ENCODE measurements at places on chromosomes 7 and 10.

- no peak for DNase-seq
These were observed 7.6 kb downstream of the SRRM3 start for GRCh38 chr7:76209310-76209709.

- no peak for DNase-seq
These were observed 157.2 kb upstream of the TNRC18 start for GRCh38 chr7:5580714-5581395.

DNA sequence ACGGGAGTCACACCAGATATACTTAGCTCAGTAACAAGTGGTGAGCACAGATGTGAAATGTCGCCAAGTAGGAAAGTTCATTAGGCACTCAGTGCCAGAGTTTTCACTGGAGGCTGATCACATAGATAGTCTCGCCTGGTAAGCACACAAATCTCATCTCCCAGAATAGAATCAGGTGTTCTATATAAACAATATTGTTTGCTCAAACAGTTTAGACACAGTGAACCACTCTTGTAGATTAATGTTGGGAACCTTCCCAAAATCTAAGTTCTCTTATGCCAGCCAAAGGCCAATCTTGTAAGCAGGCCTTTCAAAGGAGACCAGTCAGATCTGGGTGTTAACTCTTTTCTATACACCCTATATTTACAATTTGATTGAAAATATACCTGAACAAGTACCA is 716.5 kb upstream of the GRM3 start:
- DNase-seq, result no peak

DNA sequence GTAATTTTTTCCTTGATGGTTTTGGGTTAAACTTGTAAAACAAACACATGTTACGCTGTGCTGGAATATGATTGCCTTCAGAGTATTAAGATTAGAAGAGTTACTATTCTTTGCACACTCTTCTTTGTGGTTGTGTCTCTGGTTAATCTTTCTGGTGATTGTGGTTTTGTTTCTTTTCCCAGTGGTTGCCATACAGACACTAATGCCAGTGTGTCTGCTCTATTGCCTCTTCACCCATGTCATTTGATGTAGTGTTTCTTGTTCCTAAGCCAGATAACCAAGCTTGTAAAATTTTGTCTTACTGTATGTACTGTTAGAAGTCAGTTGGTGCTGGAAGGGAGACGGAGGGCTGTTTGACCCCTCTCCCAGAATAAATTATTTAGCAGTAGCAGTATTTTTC is 124.8 kb downstream of the PHTF2 start:
- DNase-seq, result no peak

GRCh38 chr7:82566752-82567151 is 123.2 kb upstream of the CACNA2D1 start:
- no peak for DNase-seq

- DNase-seq, result no peak
These were observed 998.7 kb downstream of the LRMDA start for GRCh38 chr10:76430061-76430645.

DNA sequence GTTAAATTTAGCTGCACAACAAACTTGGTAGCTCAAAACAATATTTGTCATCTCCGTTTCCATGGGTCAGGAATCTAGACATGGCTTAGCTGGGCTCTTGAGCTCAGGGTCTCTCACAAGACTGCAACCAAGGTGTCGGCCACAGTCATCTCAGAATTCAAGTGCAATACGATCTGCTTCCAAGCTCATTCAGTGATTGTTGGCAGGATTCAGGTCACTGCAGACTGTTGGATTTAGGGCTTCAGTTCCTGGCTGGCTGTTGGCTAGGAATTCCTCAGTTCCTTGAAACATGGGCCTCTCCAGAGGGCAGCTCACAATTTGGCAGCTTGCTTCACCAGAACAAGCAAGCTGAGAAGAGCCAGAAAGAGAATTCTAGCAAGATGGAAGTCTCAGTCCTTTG is 17.5 kb upstream of the CHST3 start:
- no peak for DNase-seq

GRCh38 chr10:70197235-70197945 is 27.1 kb upstream of the SAR1A start:
- DNase-seq, result no peak

DNA sequence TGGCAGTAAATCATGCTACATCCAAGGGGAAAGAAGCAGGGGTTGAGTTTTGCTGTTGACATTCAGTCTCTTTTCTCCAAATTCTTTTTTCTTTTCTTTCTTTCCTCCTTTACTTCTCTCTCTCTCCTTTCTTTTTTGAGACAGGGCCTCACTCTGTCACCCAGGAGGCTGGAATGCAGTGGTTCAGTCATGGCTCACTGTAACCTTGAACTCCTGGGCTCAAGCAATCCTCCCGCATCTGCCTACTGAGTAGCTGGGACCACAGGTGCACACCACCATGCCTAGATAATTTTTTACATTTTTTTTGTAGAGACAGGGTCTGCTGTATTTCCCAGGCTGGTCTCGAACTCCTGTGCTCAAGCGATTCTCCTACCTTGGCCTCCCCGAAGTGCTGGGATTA is 35.2 kb downstream of the SBDS start:
- no peak for DNase-seq

DNA sequence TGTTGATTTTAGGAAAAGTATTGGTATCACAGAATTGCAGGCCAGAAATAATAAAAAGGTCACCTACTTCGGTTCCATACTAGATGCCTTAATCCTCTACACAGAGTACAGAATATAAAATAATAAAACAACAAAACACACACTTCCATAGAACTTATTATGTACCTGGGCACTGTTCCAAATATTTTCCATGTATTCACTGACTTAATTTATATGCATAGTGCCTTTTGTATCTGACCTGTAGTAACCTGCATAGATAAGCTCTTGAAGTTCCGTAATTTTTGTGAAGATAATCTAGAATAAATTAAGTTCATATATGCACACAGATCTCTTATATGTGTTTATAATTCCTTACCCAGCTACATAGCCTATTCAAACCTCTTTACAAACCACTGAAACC is 78.3 kb downstream of the RAPGEF5 start:
- no peak for DNase-seq

- DNase-seq, result peak; percentile 1
These were observed 17.3 kb downstream of the TPK1 start for GRCh38 chr7:144818511-144818910.

DNA sequence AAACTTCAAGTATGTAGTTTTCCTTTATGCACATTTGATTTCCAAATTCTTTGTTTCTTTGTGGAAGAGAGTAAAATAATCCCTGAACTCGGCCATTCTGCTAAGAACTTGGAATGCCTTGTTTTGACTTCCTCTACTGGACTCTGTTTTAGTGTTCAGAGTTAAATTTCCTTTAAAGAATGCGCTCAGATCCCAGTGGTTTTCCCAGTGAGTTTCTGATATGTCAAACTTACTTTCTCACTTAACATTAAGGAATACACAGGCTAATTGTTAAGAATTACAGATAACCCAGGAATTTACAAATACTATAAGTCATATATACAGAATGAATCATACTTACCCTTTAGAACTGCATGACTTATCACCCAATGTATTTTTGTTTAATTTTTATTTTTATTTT is 1067.6 kb upstream of the CELF2 start:
- no peak for DNase-seq

GRCh38 chr10:122327237-122328206 is 47.0 kb upstream of the PLEKHA1 start:
- DNase-seq, result no peak

DNA sequence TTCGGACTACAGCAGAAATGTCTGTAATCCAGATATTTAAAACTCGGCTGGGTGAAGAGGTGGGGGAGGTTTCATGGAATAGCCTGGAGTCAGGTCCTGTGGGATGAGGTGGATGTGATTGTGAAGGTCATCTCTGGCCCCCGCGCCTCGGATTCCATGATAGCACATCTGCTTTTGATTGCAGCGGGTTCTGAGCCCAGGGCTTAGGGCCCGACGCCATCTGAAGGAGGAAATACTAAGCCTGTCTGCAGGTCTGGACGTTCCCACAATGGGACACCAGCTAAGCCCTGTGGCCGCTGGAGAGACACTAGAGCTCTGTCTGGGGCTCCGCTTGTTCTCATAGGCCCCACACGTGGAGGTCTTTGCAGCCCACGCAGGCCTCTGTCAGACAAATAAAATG is 328.7 kb downstream of the CXCL12 start:
- no peak for DNase-seq

GRCh38 chr7:102913826-102914225 is 1.0 kb downstream of the LRRC17 start:
- DNase-seq, result no peak

DNA sequence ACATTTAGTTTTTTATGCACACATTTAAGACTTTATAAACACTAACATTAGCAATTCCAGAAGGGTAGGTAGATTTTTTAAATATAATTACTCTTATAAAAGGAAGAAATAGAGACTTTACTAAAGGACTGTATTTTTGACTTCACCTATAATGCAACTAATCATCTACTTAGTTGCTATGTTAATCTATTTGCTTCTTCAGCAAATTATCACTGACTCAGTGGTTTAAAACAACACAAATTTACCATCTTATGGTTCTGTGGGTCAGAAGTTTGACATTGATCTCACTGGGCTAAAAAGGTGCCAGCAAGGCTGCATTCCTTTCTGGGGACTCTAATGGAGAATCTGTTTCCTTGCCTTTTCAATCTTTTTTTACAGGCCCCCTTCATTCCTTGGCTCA is 7.6 kb downstream of the MTERF1 start:
- no peak for DNase-seq

DNA sequence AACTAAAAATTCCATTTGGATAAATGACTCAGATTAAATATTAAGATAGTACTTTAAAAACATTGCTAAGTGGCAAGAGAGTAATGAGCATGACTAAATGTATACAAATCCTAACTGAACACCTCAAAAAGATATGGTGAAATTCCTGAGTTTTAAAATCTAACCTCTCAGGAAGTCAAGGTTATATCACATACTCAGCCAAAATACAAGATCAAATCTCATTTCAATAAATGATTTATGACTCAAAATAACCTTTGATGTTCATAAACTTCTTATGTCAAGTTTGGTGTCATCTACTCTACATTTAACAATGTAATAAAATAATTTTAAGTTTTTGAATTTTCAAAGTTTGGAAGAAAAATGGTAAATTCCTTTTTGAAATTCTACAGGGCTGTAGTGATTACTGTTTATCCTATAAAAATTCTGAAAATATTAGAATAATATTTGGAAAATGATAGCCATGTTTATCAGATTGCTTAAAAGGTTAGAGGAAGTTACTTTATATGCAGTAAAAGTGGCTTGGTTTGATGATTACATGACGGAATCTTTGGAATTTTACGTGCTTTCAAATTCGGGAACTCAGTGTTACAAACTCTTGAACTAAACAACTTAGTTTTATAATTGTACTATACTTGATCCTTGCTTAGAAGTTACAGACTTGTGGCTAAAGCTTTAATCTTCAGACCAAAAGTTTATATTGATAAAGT is 43.7 kb downstream of the ASZ1 start:
- no peak for DNase-seq

GRCh38 chr10:7750222-7750621 is 37.6 kb downstream of the KIN start:
- DNase-seq, result no peak

DNA sequence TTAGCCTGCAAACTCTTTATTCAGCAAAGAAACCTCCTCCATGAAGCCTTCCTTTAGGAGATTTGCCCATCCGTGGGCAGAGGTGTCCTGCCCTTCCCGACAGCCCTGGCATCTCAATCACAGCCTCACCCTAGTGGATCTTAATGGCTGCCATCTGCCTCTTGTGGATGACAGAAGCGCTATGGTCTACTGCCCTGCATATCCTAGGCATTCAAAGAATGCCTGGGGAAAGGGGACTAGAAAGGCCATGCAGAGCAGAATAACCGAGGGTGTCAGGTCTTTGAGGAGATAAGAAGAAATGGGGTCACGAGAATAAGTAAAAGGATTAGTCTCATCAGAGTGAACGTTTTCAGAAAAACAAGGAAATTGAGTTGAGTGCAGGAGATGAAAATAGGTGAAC is 57.7 kb upstream of the SPOCK2 start:
- DNase-seq, result no peak

- no peak for DNase-seq
These were observed 31.8 kb downstream of the GPRIN2 start for GRCh38 chr10:46524472-46525176.

- DNase-seq, result no peak
These were observed 60.4 kb downstream of the VIPR2 start for GRCh38 chr7:159084069-159084801.

DNA sequence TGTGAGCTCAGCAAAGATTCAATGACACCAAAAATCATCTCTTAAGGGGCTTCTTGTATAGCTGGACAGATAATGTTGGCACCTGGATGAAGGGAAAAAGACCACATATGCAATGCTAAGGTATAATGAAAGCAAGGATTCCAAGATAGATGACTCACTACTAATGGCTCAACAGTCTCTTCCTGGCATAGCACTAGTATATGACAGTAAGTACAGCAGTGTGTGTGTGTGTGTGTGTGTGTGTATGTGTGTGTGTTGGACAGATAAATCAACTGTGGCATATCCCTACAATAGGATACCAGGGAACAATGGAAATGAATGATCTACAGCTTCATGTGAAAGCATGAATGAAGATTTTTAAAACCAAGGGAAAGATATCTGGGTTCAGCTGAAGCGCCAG is 257.1 kb downstream of the SFMBT2 start:
- no peak for DNase-seq

DNA sequence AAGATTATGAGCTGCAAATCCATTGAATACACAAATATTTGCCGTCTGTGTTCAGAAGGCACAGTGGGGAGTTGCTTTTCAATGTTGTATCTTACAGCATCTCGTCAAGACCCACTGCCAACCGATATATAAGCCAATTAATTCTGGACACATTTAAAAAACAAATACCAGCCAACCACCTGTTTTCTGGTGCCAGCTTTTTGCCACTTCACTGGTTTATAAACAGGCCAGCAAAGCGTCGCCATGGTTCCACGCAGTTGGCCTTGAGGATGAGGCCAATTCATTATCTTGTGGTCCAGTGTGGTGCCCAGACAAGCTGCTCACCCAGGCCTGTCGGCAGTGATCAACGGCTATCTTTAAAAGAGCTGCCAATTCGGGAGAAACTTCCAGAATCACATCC is 321.0 kb downstream of the TCERG1L start:
- no peak for DNase-seq

- DNase-seq, result no peak
These were observed 3.2 kb downstream of the SFRP5 start for GRCh38 chr10:97768322-97769315.

DNA sequence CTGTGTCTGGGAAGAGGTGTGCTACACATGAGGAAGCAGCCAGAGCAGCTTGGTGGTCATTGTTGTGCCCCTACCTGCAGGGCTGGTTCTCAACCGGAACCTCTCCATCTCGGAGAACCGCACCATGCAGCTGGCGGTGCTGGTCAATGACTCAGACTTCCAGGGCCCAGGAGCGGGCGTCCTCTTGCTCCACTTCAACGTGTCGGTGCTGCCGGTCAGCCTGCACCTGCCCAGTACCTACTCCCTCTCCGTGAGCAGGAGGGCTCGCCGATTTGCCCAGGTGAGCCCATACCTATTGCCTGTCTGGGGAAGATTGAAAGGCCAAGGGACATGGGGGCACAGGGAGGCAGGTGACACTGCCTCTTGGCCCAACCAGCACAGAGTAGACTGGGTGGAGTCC is 29.3 kb upstream of the CSGALNACT2 start:
- DNase-seq, result no peak
